Upper lobe of right lung (tissue), 1 donor: ENCODE measurements at places on chromosomes 7 and 10. TPM values are rescaled to one million over a fixed set of nuclear protein-coding genes. Genes with fewer than 3 reads are reported as not detected.

TAS2R3 gene
- total RNA-seq = 1.6 TPM

CPA1 gene
- total RNA-seq = not detected

MBL2 gene
- total RNA-seq = not detected

- no peak for DNase-seq
These were observed 38.1 kb downstream of the KIAA1549 start for GRCh38 chr7:138943061-138943460.

GRCh38 chr7:64889686-64890162 is 13.3 kb upstream of the ZNF273 start:
- no peak for DNase-seq
